ENCODE measurements at places on chromosomes 11 and 22. TPM values are rescaled to one million over a fixed set of nuclear protein-coding genes. Genes with fewer than 3 reads are reported as not detected.
A peak's percentile ranks its signal among the peaks of the same experiment; 100 is the strongest.

GRCh38 chr11:36409152-36409816, 100.8 kb downstream of the TRAF6 start:
- DNase-seq: no peak

DNA sequence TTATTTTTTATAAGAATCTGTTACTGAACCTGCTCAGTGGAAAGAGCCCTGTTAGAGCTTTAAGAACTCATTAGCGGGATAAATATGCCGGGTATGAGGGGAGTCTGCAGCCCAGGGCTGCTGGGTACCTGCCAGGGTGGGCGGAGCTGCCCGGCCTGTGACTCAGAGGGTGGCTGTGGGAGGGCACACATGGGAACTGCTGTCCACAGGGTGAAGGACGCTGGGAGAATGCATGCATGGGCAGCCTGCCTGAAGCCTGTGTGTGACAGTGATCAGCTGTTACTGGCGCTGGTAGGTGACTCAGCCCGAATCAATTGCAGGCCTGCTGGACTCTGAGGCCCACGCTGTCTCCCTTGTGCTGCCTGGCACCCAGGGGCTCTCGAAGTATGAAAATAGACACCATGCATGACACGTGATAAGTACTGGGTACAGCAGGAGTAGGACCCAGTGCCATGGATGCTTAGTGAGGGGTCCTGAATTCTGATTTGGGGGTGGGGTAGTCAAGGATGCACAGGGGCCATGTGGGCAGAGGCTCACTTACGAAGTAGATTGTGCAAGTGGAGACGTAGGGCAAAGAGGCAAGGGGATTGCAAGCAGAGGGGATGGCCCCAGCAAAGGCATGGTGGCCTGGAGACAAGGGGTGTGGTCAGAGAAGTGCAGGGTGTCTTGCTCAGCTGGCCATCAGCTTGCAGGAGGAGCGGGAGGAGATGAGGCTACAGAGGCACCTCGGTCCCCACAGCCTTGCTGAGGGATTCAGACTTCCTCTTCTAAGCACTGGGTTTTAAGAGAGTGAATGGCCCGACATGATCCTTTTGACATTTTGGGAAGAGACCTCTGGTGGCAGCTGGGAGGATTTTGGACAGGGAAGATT, 36.5 kb downstream of the GRIK4 start:
- peak; percentile 53 for DNase-seq

DNA sequence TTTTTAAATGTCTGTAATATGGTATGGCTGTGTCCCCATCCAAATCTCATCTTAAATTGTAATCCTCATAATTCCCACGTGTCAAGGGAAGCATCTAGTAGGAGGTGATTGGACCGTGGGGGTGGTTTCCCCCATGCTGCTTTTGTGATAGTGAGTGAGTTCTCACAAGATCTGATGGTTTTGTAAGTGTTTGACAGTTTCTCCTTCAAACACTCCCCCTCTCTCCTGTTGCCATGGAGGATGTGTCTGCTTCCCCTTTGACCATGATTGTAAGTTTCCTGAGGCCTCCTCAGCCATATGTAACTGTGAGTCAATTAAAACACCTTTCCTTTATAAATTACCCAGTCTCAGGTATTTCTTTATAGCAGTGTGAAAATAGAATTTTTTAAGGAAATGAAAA, 31.1 kb upstream of the CD44 start:
- DNase-seq: no peak

GRCh38 chr11:128733440-128734102, 39.7 kb downstream of the FLI1 start:
- peak; percentile 81 for DNase-seq

DNA sequence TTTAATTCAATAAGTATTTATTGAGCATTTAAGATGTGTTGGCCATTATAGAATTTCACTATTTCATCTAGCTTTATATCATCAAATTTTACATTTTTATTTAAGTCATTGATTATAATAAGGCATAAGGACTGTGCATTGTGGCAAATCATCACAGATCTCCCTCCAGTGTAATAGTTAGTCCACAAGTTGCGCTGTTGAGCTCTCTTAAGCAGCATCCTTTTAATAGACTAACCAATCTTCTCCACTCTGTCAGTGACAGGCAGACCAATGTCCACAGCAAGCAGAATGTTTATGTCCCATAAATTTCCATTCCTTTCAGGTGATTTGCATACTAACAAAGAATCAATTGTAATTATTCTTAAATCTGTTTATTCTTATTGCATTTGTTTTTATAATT, 595.3 kb upstream of the CCDC90B start:
- DNase-seq: no peak

- no peak for DNase-seq
Measured at GRCh38 chr11:133563505-133564025, 31.3 kb upstream of the OPCML start.

DNA sequence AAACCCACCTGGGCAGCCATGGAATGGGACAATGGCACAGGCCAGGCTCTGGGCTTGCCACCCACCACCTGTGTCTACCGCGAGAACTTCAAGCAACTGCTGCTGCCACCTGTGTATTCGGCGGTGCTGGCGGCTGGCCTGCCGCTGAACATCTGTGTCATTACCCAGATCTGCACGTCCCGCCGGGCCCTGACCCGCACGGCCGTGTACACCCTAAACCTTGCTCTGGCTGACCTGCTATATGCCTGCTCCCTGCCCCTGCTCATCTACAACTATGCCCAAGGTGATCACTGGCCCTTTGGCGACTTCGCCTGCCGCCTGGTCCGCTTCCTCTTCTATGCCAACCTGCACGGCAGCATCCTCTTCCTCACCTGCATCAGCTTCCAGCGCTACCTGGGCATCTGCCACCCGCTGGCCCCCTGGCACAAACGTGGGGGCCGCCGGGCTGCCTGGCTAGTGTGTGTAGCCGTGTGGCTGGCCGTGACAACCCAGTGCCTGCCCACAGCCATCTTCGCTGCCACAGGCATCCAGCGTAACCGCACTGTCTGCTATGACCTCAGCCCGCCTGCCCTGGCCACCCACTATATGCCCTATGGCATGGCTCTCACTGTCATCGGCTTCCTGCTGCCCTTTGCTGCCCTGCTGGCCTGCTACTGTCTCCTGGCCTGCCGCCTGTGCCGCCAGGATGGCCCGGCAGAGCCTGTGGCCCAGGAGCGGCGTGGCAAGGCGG, 11.4 kb upstream of the ARHGEF17 start:
- DNase-seq: no peak

- no peak for DNase-seq
Measured at GRCh38 chr22:23566705-23567475, 13.2 kb downstream of the IGLL1 start.

GRCh38 chr11:94753630-94754029, 14.5 kb upstream of the AMOTL1 start:
- DNase-seq: no peak

DNA sequence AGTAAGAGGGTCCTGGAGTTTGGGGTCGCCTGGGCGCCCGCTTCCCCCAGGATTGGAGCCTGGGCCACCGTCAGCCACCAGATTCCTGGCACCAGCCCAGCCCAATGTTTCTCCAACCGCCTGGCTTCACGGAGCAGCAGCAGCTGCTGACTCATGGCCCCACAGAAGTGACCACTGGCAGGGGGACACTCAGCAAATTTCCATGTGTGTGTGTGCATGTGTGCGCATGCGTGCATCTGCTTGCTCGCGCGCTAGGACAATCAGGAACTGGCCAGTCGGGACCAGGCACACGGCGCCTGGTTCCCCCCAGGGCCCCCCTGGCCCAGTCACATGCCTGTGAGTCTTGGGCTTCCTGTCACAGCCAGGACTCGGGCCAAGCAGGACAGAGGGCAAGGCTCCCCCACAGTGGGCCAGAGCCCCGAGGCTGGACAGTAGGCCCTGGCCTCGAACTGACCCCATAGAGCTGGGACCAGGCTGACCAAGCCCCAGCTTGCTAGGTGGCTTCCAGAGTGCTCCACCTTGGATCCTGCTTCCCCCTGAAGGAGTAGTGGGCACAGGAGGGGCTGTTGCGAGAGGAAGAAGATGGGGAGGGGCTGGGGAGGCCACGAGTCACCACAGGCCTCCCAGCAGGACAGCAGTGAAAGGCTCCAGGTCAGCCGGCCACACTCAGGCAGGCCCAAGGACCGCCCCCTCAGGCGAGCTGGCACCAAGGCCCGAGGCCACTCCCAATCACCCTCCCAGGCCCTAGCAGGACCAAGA, 3.2 kb downstream of the CTSD start:
- DNase-seq: no peak

GRCh38 chr11:35436581-35437250, 17.4 kb upstream of the SLC1A2 start:
- no peak for DNase-seq

DNA sequence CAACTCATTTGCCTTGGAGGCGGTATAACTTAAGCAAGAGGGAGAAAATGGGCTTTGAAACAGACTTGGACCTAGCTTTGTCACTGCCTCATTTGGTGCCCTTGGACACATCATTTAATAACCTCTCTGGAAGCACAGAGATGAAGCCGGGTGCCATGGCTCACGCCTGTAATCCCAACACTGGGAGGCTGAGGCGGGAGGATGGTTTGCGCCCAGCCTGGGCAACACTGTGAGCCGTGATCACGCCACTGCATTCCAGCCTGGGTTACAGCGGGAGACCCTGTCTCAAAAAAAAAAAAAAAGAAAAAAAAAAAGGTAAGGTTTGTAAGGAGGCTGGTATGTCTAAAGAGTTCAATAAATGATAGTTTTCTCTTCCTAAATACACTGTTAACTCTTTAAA, 806 bp downstream of the COA4 start:
- peak; percentile 51 for DNase-seq

- DNase-seq: no peak
Measured at GRCh38 chr11:36463781-36464180, 46.3 kb downstream of the TRAF6 start.

- DNase-seq: no peak
Measured at GRCh38 chr22:24543679-24544243, 11.2 kb downstream of the GUCD1 start.

GRCh38 chr11:44377914-44378321, 68.0 kb upstream of the ALX4 start:
- no peak for DNase-seq

- DNase-seq: no peak
Measured at GRCh38 chr11:64044730-64045393, 9.1 kb downstream of the FLRT1 start.

GRCh38 chr11:30196400-30197206, 34.2 kb upstream of the FSHB start:
- peak; percentile 80 for DNase-seq

- no peak for DNase-seq
Measured at GRCh38 chr11:34203377-34203871, 98.0 kb downstream of the NAT10 start.

Gene SPON1
- 35.9 TPM for total RNA-seq

Gene KRTAP5-8
- total RNA-seq: not detected

Gene POU2AF2
- not detected for total RNA-seq

Gene MRGPRX4
- total RNA-seq: not detected

Gene DDI1
- total RNA-seq: not detected

All from neural progenitor cell (in vitro differentiated cells).